Stimulated activated CD4-positive, alpha-beta T cell treated with anti-CD3 and anti-CD28 coated beads, TNF-alpha, amount 100 ng/mL, for 24 hours (primary cell): ENCODE measurements at places on chromosomes 2 and 18.

DNA sequence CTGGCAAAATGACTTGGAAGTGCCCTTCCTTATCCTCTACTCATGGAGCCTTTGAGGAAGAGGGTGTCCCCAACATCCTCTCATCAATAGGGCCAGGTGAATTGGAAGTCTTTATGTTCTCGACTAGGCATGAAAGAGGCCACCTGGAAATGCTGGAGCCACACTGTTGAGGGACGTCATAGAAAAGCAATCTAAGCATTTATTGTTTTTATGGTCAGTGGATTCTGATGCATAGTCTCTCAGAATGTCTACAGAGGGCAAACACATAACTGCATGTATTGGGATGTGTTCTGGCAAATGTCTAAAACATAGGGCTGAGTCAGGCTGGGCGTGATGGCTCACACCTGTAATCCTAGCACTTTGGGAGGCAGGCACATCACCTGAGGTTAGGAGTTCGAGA lies 246.6 kb upstream of the SP5 start:
- no peak for DNase-seq

DNA sequence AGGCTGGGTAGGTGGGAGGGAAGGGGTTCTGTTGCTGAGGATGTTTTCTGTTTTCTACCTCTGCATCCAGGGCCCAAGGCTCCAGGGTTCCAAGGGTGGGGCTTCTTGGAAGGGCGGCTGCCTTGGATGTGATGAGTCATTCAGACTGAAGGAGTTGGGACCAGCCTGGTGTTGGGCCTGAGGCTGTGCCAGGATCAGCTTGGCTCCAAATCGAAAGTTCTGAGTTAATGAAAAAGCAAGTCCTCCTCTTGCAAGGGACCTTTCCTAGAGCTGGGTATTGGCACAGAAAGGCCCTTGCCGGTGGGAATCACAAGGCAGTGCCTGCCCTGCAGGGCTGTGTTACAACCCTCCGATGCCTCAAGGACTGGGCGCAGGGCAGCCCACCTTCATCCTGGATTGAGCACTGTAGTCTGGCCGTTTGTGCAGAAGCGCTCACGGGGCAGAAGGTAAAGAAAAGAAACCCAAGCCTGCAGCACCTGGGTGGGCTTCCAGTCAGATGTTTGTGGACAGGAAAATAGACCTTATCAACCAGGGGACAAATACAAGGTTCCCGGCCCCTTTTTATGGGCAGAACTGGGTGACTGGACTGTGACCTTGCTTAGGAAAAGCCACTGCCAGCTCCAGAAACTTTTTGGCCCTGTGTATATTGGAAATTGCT lies 52.5 kb upstream of the MCFD2 start:
- no peak for DNase-seq

- DNase-seq, result no peak
These were observed 19.0 kb downstream of the RNF125 start for GRCh38 chr18:32037616-32038015.

- DNase-seq, result no peak
These were observed 48.6 kb upstream of the RALBP1 start for GRCh38 chr18:9426753-9427152.

GRCh38 chr2:111667542-111668273 lies 216.3 kb downstream of the ANAPC1 start:
- no peak for DNase-seq

GRCh38 chr2:215738351-215738750 lies 275.0 kb downstream of the MREG start:
- no peak for DNase-seq

DNA sequence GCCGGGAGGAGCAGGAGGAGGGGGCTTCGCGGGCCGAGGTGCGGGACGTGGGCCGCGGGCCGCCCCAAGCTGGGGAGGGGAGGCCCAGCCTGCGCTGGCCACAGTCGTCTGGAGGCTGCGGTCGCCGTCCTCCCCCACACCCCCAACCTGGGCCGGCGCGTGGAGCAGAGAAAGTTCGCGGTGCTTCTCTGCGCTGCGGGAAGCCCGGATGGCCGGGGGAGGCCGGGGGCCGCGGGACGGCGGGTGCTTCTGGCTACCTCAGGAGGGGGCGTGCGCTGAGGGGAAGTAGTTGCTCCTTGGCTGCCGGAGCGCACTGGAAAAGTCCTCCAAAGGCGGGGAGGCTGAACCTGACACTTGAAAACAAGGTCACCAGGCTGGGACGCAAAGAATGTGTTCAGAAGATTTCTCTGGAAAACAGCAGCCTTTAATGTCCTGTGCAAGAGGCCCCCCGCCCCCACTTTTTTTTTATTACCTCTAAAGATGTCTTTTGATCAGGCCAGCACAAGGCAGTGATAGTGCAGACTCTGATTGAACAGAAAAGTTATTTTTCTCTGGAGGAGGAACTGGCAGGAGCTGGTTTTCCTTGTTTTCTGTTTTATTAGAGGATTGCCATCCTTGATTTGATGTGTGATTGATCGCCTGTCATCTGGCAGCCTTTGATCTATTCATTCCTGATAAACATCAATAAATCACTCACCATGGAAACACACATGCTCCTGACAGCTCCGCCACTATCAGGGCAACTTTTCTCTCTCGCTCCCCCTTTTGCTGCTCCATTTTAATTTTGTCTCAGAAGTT lies 1.6 kb downstream of the TSHZ1 start:
- DNase-seq, result no peak

- DNase-seq, result no peak
These were observed 92.7 kb downstream of the FAM124B start for GRCh38 chr2:224309176-224309575.

DNA sequence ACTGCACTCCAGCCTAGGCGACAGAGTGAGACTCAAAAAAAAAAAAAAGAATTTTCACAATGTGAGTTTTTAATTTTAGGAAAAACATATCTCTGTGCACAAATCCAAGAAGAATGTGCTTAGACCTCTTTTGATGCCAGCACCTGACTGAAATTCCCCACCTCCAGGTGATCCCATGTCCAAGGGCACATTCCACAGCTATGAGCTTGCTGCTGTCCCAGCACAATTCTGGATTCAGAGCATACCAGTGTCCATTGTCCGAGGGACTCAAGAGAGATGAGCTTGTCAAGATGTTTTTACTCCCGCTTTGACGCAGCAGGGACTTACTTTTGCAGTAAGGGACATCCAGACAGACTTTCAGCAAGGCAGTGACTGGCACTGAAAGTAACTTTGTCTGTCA lies 489.1 kb upstream of the ACVR2A start:
- DNase-seq, result no peak

- DNase-seq, result no peak
These were observed 53.5 kb downstream of the ATP8B1 start for GRCh38 chr18:57749604-57749970.

DNA sequence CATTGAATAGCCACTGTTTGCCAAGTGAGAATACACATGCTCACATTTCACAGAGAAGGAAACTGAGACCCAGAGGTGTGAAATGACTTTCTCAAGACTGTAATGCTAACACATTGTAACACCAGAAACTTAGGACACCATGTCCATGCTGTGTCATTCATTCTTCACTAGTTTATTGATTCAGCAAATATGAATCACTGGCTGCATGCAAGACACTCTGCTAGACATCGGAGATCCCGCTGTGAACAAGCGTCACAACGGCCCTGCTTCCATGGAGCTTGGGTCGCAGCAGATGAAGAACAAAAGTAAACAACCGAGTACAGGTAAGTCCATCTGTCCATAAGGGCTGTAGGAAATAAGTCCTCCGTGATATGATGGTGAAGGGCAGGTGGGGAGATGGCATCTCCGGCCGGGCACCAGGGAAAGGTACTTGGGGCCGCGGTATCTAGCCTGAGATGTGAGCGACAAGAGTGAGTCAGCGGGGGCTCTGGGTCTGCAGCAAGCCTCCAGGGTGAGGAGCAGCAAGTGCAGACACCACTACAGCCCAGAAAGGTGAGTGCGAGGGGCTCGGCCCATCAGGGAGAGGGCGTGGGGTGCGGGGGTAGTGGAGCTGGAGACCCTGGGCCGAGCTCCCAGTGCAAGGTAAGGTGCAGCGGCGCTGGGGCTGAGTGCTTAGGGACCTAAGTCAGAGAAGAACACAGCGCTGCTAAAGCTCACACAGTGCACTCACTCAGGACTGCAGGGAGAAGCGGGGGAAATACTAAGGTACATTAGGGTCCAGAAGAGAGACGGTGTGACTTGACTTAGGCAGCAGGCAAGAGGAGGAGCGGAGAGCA lies 391.2 kb downstream of the FBXO15 start:
- no peak for DNase-seq

- no peak for DNase-seq
These were observed 40.1 kb upstream of the SOS1 start for GRCh38 chr2:39160982-39161381.

- no peak for DNase-seq
These were observed 103.1 kb upstream of the APCDD1 start for GRCh38 chr18:10351219-10351818.

- no peak for DNase-seq
These were observed 287.4 kb upstream of the TCF4 start for GRCh38 chr18:55875371-55875901.

DNA sequence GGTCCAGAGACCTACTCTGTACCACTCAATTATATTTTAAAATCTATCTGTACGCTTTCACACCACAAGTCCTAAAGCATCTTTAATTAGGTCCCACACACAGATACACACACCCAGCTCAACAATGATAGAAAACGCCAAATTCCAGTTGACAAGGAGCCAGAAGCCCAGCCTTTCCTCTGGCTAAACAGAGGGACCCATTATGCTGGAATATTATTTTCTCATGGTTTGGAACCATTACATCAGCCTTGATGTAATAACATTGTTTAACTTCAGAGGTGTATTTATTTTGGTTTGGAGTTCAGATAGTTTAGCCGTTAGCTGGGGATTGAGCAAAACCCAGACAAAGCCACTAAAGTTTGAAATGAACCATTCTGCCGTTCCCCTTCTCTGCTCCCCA lies 14.0 kb upstream of the INHBB start:
- no peak for DNase-seq

GRCh38 chr2:25489631-25490030 lies 147.9 kb upstream of the DNMT3A start:
- DNase-seq, result no peak

GRCh38 chr2:95294579-95295250 lies 2.4 kb upstream of the KCNIP3 start:
- no peak for DNase-seq

DNA sequence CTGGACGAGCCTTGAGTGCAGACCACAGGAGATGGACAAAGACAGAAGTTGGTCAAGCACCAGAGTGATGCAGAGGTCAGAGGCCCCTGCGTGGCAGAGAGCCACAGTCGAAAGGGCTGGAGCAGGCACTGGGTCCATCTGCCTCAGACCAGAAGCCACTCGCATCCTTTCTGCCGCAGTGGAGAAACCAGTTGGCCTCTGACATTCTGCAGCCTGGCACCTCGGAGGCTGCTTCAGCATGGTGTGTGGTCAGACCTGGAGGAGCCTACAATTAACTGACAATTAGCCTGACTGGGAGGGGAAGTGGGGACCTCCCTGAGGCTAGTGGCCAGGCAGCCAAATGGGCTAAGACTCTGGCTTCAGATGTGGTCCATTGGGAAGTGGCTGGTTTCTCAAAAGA lies 111.1 kb downstream of the SGPP2 start:
- no peak for DNase-seq

DNA sequence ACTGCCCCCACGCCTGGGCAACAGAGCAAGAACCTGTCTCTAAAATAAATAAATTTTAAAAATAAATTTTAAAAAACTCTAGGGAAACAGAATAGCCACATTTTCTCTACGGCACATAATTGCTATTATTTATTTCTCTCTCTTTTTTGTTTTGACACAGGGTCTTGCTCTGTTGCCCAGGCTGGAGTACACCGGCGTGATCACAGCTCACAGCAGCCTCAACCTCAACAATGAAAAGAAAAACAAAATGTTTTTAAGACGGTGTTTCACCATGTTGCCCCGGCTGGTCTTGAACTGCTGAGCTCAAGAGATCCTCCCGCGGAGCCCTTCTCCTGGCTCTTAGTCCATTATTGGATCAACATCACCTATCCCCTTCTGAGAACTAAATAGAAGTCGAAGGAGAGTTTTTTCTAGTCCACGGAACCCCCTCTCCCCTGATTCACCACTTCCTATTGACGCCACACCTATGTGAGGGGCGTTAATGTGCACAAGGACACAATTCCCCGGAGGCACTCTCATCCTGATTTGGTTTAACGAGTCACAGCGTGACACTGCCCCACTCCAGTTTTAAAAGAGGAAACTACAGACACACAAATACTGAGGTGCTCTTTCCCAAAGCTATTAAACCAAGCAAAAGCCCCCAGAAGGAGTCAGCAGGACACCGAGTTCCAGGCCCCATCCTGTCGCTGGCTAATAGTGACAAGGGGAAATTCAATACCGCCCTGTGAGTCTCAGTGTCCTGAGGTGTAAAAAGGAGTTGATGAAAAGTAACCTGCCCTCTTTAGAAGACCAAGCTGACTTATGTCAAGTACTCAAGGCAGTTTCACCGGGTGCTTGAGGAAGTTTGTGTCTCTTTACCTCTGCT lies 1.1 kb downstream of the NPC1 start:
- DNase-seq, result no peak

DNA sequence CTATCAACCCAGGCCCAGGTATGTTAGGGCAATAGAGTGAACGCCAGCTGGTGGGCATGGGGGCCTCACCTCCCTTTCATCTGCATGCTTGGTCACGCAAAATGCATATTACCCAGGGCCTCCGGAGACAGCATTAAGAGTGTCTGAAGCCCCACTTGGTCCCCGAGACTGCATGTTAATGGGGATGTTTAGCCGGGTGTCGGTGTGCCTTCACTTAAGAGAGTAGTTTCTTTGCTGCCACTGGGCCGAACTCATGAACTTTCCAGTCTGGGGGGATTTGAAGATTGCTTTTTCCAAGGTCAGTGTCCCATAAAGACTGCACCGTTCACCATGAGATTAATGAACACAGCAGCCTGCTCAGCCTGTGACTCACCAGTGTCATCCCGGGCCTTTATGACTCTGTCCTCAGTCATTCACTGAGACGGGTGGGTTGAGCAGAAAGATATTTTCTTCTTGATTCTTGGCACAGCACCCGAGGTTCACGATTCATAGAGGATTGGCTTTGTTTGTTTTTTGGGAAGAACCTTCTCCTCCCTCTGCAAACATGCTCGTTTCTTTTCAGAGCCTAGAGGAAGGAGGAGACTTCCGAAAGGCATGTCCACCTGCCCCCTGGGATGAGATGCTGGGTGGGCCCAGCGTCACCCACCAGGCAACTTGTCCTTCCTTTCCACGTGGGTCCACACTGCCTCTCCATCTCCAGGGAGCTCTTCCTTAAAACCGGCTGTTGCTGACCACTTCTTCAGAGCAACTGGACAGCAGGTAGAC lies 199.1 kb downstream of the GLI2 start:
- DNase-seq, result no peak

DNA sequence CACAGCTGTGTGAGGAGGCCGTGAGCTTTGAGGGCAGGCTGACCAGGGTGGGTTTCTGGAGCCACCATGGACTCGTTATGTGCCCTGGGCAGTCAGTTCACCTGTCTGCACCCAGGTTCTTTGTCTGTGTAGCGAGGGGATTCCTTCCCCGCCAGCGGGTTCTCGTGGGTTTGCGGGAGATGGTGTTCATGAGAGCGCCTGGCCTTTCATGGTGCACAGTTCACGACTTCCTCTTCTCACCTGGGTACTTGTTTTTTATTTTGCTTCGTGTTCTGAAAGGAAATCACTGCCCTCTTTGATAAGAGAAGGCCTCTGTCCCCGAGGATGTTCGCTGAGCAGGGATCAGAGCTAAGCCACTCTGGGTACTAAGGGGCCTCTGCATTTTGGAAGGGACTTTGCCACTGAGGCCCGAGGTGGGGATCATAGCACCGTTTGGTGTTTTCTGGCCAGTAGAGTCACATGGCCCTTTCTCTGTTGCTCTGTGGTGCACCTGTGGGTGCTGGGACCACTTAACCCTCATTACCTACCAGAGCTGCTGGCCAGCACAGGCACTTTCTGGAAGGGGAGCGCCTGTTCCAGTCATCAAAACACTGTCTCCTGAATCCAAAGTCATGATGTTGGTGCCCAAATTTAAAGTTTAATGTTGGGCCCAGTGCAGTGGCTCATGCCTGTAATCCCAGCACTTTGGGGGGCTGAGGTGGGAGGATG lies 78.5 kb downstream of the LDLRAD4 start:
- DNase-seq, result no peak
